Substantia nigra (tissue), 51 donors: ENCODE measurements at places on chromosomes 12 and 14.

DNA sequence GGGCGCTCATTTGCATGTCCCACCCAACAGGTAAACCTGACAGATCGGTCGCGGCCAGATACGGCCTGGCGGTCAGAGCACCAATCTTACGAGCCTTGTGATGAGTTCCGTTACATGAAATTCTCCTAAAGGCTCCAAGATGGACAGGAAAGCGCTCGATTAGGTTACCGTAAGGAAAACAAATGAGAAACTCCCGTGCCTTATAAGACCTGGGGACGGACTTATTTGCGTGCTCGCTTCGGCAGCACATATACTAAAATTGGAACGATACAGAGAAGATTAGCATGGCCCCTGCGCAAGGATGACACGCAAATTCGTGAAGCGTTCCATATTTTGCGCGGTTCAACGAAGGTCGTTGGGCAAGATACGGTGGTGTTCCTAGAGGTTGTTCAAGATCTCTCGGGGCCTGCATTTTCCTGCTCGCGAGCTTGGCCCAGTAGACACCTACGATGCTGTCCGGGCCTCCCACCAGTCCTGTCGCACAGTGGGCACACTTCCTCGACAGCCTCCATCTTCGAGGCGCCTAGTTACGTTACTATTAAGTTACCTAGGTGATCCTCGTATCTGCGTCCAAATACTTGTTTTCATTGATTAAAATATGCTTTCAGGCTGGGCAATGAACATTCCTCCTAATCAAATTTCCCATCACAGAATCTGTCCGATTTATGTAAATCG lies at the start of gene RNU6-7:
Gene RNU6-7 (plus strand): TSS at position 230 of the 675 bp plus-strand sequence.
- peak; percentile 52 for DNase-seq

DNA sequence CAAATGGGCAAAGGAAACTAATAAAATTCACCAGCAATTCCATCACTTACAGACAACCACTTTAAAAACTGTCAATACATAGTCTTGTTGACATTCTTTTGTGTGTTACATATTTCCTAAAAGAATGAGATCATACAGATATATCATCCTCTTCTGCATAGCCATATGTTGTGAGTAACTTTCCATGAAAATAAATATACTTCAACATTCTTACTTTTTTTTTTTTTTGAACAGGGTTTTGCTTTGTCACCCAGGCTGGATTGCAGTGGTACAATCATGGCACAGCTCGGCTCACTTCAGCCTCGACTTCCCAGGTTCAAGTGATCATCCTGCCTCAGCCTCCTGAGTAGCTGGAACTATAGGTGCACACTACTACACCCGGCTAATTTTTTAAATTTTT lies 20.9 kb downstream of the ZC2HC1C start:
- DNase-seq, result no peak

DNA sequence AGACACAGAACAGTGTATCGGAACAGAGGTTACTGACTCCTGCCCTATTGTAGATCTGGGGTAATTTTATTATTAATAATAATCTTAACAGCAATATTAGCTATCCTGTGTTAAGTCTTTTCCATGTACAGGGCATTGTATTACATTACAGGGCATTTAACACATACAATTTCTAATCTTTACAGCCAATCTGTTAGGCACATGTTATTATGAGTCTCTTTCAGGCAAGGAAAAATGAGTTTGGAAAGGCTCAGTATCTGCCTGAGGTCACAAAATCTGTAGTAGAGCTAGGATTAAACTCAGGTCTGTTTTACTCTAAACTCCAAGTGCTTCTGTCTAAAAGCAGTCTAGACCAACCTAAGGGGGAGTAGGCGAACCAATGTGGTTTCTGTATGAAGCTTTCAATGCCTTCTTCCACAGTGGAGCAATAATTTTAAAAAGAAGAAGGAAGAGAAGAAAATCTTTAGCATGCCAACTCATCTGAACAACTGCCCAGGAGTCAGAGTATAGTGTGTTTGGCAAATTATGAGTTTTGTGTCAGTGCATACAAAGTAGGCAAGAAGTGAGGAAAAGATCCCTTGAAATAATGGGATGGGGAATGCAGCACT lies 192.6 kb downstream of the CHST11 start:
- DNase-seq, result no peak

GRCh38 chr12:109394891-109395290 lies 47.2 kb downstream of the MYO1H start:
- no peak for DNase-seq

- no peak for DNase-seq
These were observed 17.0 kb downstream of the TEDC1 start for GRCh38 chr14:105508069-105508468.
